ENCODE measurements at places on chromosomes 4 and X.

DNA sequence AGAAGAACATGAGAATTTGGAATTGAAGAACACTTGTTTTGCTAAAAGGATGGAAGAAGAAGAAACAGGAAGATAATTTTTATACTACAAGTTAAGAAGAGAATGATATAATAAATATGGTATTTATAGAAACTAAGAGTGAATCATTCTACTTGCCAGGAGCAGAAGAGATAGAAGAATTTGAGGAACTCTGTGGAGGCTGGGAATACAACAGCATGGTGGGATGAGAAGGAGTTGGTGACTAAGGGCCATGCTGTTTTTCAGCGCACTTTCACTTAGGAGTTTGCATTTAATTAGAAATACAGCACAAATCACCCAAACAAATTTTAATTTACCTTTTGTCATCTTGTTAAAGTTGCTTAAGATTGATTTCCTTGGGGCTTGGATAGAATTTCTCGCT lies 20.5 kb downstream of the HADH start:
- no peak for DNase-seq

DNA sequence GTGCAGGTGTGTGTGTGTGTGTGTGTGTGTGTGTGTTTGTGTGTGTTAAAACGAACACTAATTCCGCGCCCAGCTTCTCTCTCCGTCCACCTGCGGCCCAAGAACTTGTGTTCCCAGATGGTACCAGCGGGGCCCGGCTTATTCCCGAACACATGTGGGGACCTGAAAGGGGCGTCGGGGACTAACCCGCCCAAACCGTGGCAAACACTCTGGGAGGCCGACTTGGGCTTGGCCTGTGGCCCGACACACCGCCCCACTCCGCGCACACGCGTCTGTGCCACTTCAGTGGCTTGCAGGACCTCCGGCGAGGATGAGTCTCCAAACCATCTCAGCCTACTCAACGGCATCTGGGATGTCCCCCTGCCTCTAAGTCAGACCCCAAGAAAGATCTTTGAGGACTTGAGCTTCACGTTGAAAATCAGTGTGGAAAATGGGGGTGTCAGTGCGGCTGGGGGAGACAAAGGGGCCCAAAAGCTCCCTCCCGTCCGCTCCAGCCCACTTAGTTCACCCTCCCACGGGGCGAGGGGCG lies 790 bp upstream of the HHIP start:
- no peak for DNase-seq

DNA sequence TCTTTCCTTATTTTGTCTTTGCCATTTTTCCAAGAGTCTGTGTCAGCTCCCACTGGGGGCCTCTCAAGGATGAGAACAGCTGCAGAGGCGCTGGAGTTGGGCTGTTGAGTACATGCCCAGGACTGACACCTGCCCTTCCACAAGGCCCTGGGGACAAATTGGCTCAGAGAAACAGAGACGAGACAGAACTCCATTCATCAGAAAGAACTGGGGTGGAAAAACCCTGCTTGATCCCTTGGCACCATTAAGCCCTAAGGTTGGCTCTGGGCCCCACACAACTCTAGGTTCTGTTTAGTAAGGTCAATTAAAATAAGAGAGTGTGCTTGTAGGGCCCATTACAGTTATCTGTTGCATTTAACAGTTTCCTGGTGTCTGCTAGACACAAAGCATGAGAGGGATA lies 63.6 kb downstream of the DCX start:
- DNase-seq: no peak

GRCh38 chr4:166017804-166018203 lies 144.8 kb downstream of the TLL1 start:
- no peak for DNase-seq

- no peak for DNase-seq
Measured at GRCh38 chr4:54802336-54802735, 144.6 kb downstream of the KIT start.

GRCh38 chrX:141158084-141158483 lies 18.8 kb downstream of the LDOC1 start:
- no peak for DNase-seq

- no peak for DNase-seq
Measured at GRCh38 chr4:83870328-83870950, 334.5 kb downstream of the GPAT3 start.

- DNase-seq: no peak
Measured at GRCh38 chr4:20193141-20193936, 58.4 kb upstream of the SLIT2 start.

GRCh38 chrX:23660766-23661132 lies 6.5 kb upstream of the PRDX4 start:
- no peak for DNase-seq

GRCh38 chr4:134117392-134118183 lies 84.0 kb downstream of the PABPC4L start:
- DNase-seq: no peak

GRCh38 chr4:9963328-9963727 lies 58.0 kb downstream of the SLC2A9 start:
- DNase-seq: no peak

- DNase-seq: no peak
Measured at GRCh38 chrX:53049127-53049517, 533 bp downstream of the GPR173 start.

DNA sequence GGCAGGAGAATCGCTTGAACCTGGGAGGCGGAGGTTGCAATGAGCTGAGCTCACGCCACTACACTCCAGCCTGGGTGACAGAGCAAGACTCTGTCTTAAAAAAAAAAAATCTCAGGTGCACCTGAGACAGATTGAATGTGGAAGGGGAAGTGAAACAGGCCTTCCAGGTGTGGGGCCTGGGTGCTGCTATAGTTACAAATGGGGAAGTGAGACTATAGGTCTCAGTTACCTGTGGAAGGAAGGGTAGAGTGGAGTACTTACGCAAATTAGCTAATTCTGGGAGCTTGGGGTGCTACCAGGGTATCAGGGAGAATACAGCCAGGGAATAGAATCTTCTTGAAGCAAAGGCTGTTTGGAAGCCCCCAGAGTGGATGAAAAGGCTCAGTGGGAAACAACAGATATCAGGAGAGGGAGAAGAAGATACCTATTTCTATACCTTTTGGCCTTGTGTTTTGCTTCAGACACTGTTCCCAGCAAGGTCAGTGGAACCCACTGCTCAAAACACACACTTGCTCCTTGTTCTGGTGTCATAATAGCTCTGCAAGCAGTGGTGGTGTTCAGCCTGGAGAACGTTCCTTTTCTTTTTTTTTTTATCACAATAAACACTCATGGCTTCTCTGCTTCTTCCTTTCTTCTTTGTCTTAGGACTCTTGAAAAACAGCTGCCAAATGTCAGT lies 7.0 kb downstream of the CD38 start:
- no peak for DNase-seq

GRCh38 chr4:39987485-39987884 lies 9.8 kb upstream of the PDS5A start:
- no peak for DNase-seq

DNA sequence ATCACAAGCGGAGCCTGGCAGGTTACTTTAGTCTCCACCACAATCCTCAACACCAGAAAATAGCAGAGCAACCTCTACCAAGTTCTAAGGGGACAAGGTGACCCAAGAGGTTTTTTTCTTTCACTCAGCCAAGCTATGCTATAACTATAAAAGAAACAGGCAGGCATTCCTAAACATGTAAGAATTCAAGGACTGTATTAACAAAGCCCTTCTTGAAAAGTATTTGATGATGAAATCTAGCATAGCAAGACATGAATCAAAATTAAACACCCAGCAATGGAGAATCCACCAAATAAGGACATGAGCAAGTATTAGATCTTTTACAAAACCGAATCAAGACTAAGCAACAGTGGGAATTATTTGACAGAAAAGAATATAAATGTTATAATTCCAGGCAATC lies 25.7 kb upstream of the C1QTNF7 start:
- no peak for DNase-seq

DNA sequence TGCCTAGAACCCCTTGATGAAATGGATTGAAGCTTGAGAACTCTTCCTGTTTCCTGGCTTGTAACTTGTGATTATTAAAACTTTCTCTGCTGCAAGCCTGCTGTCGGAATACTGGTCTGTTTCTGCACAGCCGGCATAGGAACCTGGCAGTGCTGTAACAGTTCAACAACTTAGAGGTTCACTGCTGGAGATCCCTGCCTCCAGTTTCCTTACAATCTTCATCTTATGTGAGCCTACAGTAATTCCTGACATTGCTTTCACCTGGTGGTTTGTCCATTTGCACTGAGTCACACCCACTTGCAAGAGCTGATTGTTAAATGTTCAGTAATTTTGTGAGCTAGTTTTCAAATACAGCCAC lies 1.3 kb upstream of the SEPSECS start:
- no peak for DNase-seq

DNA sequence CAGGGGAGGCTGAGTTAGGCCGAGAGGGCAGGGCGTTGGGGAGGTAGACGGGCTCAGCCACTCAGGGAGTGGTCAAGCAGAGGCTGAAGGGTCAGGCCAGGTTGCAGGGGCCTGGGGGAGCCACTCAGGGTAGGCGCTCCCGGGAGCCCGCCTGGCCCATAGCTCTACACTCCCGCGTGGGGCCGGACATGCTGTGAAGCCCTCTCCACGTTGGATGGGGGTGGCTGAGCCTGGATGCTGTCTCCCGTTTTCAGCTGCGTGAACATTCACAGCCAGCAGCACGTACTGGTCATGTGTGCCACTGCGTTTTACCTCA lies 14.0 kb upstream of the MSANTD1 start:
- no peak for DNase-seq

DNA sequence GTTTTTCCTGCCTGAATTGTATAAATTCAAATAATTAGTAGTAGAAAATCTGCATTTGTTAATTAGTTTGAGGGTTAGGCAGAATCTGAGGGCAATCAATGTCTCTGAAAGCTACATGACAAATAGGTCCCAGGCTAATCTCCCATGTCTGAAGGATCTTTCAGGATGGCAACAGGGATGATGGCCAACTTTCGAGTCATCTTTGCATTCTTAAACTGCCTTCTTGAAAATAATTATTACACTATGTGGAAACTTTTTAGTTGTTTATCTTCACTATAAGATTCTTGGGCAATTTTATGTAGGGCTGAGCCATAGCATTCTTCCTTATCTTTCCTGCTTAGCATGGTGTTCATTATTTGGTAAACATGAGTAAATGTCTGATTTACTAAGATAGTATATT lies 490.3 kb upstream of the EPHA5 start:
- DNase-seq: no peak

DNA sequence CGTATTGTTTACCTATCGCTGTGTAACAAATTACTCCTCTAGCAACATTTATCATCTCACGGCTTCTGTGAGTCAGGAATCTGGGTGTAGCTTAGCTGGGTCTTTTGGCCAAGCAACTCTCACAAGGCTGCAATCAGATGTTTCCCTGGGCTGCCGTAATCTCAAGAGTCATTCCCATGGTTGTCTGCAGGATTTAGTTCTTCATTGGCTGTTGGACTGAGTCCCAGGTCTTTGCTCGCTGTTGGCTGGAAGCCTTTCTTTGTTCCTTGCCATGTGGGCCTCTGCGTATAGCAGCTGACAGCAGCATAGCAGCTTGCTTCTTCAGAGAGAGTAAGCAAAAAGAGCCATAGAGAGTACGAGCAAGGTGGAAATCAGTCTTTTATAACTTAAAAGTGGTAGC lies 16.8 kb downstream of the POLR2B start:
- no peak for DNase-seq

GRCh38 chr4:177161781-177162180 lies 147.9 kb upstream of the NEIL3 start:
- no peak for DNase-seq

GRCh38 chrX:132622130-132622529 lies 133.3 kb upstream of the MBNL3 start:
- DNase-seq: no peak

DNA sequence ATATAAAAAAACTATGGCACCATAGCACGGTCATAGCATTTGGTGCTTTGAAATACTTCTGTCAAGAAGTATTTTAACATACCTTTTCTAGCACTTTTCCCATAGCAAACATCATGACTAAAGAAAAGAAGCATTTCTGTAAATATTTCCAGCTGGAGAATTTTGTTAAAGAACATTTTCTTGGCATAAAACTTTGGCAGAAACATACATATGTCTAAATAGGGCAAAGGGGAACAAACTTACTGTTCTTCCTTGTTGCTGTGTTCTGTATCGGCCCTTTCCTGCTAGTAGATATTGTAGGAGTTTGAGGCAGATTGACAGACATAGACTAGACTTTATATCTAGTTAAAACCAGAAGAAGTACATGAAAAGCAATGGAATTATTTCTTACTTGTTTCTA lies 2368.5 kb downstream of the PCDH7 start:
- no peak for DNase-seq

DNA sequence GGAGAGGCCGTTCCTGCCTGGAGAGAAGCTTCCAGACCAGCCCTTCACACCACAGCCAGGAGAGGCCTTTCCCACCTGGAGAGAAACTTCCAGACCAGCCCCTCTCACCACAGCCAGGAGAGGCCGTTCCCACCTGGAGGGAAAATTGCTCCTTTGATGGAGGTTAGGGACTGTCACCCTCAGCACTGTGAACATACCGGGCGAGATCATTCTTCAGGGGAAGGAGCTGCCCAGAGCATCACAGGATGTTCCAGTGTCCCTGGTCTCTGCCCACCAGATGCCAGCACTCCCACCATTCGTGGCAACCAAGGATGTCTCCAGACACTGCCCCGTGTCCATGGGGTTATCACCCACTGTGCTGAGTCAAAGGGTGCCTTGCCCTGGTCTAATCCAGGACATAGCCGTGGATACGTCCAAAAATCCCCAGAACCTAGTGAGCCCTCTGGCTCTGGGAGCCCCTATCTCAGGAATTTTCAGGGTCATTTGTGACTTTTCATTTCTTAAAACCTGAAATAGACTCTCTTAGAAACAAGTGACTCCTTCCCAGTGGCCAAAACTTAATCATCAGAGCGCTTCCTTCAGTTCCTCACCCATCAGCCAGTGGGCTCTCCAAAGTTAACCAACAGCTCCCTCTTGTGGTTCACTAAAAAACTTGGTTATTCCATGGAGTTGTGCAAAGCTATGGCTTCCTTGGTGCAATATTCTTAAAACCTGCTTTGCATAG lies 80.2 kb downstream of the CRMP1 start:
- no peak for DNase-seq

- DNase-seq: no peak
Measured at GRCh38 chr4:42452823-42453222, 55.5 kb downstream of the SHISA3 start.

- DNase-seq: no peak
Measured at GRCh38 chr4:2797545-2798305, 4.8 kb downstream of the SH3BP2 start.

GRCh38 chr4:21879187-21879586 lies 69.4 kb downstream of the KCNIP4 start:
- no peak for DNase-seq

GRCh38 chr4:153222707-153223426 lies 18.6 kb downstream of the TRIM2 start:
- DNase-seq: no peak

DNA sequence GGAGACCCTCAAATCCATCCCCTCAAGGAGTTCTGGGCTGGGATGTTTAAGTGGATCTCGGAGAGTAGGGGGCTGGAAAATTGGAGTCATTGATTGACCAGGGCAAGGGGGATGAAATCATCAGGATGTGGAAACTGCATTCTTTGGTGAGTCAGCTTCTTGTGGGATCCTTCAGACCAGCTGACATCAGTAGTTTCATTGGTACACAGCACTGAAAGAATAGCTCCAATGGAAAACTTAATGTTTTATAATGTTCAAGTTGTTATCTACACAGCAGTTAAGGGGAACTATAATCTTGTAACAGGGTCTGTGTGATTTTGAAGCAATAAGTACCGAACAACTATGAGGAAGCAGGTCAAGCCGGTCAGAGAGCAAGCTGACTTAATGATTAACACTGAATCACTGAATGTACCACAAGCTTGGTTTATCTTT lies 506.1 kb downstream of the RPA4 start:
- DNase-seq: no peak
